ENCODE measurements at places on chromosomes 11 and 22. TPM values are rescaled to one million over a fixed set of nuclear protein-coding genes. Genes with fewer than 3 reads are reported as not detected.

GRCh38 chr22:44496844-44497217 lies 1.2 kb downstream of the RTL6 start:
- peak overlapping the region; percentile 87 for H3K4me3 ChIP-seq
- H3K36me3 ChIP-seq, result no peaks in the 10 kb centered on the region

- no peak overlapping the region for H3K4me3 ChIP-seq
- H3K4me1 ChIP-seq, result no peaks in the 10 kb centered on the region
- DNase-seq, result no peak
- no peaks in the 10 kb centered on the region for H3K27me3 ChIP-seq
These were observed 193.4 kb downstream of the CASP12 start for GRCh38 chr11:104704888-104705287.

GRCh38 chr11:34652191-34652973 lies 31.5 kb downstream of the EHF start:
- peaks cover 36% of the 10 kb centered on the region for H3K4me1 ChIP-seq
- no peaks in the 10 kb centered on the region for H3K27me3 ChIP-seq
- peaks cover 27% of the 10 kb centered on the region for H3K36me3 ChIP-seq
- no peak for DNase-seq

DNA sequence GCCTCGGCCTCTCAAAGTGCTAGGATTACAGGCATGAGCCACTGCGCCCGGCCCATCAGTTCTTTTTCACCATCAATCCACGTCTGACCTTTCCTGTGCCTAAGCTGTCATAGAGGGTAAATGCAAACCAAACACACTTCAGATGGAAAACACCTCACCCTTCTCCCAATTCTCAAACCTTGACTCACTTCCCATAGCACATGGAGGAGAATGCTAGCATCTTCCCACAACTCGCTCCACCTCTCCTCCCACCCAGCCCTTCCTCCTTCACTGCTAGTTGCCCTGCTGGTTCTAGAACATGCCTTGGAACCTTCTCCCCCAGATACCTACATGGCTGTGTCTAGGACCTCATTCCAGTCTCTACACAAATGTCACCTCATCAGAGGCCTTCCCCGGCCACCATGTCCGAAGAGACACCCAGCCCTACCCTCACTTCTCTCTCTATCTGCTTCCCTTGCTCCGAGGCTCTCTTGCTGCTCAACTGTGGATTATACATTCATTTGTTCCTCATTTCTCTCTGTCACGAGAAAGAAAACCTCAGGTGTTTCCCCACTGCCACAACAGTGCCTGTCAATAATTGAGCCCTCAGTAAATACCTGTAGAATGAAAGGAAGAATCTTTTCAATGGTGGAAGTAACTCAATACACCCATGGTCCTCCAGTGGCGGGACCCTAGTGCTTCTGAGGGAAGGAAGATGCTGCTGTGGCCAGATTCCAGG lies 21.3 kb upstream of the NCF4 start:
- DNase-seq, result no peak
- no peaks in the 10 kb centered on the region for H3K27me3 ChIP-seq
- no peak overlapping the region for H3K4me3 ChIP-seq
- H3K27ac ChIP-seq, result no peak overlapping the region
- no peaks in the 10 kb centered on the region for H3K36me3 ChIP-seq

Gene PRSS23
- 3.8 TPM for total RNA-seq

Gene ASCC2
- total RNA-seq, result 68.6 TPM

Measured in HCT116 (cell line).